ENCODE measurements at places on chromosomes 2 and 18.

GRCh38 chr2:239724194-239724849 is 300.8 kb downstream of the NDUFA10 start:
- DNase-seq = no peak

DNA sequence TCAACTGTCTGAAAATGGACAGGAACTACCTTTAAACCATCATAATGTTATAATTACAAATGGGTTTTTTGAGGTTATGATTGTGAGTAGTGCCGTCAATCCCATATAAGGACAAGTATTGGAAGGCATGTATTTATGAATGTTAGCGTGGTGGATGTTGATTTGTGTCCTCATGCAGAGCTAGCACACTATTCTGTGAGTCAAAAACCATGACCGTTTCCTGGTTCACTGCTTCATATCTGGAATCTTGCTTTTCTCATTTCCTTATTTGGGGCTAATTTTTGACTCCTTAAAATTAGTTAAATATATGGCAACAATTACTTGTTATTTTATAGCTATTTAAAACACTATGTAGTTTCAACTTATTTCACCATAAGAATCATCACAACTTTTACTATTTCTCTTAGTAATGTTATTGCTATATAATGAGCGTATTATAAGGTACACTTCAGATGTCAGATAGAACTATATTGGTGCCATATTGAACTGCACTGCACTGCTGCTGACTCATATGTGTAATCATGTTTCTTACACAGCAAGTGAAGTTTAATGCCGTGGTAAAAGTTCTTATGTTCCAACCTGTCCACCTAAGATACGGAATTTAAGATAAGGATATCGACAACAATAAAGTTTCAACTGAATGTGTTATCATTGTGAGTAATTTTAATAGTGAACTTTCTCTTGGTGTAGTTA is 192.8 kb downstream of the PTGR3 start:
- no peak for DNase-seq

DNA sequence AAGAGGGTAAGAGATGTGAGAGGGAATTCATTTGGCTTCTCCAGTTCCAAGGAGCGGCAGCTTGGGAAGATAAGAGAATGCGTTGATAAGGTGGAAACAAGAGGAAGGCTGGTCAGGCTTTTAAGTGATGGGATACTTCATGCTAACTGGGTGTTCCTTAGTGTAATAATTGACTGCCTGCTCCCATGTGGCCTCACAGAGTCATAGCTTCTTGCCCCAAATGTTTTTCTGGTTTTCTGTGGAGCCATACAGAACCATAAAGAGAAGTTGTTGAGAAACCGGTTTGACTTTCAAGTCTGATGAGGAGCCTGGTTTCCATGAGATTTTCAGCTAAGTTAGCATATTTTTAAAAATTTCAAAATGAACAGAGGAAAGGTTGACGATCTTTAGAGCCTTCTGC is 97.5 kb upstream of the ZFP36L2 start:
- DNase-seq = no peak

DNA sequence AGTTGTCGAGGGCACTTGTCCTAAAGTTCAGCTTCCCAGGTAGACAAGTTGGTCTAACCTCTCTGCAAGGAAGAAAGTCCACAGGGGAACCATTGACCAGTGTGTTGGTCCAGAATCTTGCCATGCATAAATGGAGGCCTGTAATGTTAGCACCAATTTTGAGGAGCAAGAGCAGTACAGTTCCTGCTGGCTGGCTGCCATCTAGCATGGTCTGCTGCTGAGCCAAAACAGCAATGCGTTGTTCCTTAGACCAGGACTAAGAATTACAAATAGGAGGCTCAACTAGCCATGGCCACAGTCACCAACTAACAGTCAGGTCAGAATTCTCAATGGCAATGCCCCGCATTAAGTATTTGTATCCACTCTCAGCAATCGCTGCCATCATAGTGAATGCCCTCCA is 72.8 kb upstream of the WIPF1 start:
- DNase-seq = no peak

GRCh38 chr2:134070281-134070741 is 183.6 kb upstream of the MGAT5 start:
- DNase-seq = no peak

DNA sequence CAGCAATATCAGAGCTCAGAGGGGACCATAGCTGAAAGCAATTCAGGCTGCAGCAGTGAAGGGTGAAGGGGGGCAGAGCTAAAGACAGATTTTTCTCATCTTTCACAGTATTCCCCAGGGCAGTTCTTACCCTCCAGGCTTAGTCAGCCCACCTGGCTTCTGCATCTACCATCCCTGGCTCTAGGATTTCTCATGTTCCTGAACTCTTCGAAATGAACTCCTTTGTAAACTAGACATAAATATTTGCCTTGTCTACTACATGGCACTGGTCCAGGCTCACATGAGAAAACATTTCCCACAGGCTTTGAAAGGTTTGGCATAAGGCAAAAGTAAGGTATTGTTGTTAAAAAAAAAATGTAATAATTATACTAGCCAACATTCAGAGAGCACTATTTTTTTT is 23.6 kb upstream of the NEB start:
- DNase-seq = no peak

DNA sequence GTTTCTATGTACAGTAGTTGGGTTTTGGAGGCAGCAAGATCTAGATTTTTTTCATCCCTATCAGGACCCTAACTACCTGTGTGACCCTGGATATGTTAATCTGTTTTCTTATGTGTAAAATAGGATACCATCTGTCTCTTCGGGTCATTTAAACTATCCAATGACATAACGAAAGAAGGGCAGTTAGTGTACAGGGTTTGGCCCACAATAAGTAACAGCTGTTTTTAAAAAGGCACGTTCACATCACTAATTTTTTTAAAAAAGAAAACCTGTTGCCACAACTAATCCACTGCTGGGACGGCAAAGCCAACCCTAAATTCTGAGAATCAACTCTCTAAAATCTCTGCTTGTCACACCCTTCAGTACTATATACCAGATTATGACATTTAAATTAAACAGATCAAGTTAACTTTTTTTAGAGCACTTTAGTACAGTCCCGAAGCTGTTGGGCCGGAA is 869 bp downstream of the USP40 start:
- no peak for DNase-seq

DNA sequence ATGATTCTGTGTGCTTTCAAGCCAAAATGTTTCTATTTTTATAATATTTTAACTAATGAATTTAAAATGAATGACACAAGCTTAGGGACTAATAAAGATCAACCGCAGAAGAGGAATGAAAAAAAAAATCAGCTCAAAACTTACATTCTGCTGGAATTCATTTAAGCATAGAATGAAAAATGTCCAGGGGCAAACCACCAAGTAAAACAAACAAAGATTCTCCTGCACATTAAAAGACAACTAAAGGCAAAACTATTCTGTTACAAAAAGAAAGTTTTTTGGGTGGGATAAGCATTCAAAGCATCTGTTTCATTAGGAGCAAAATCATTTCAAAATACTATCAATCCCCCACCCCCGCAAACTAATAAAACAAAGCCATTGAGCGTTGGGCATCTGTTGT is 99.3 kb upstream of the SOX11 start:
- no peak for DNase-seq

DNA sequence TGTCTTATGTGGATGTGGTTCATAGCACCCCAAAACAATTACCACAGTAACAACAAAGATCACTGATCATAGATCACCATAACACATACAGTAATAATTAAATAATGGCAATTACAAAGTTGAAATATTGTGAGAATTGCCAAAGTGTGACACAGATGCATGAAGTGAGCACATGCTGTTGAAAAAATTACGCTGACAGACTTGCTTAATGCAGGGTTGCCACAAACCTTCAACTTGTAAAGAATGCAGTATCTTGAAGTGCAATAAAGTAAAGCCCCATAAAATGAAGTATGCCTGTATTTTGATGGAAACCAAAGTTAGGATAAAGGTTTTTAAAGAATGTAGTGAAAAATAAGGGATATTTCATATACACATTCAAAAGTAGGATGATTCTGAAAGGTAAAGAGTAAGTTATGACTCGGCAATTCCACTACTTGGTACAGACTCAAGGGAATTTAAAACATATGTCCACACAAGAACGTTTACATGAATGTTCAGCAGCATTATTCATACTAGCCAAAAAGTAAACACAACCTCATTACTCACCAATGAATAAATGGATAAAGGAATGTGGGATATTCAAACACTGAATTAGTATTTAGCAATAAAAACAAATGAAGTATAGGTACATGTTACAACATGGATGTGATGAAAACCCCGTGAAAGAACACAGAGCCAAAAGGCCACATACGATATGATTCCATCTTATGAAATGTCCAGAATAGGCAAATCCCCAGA is 61.6 kb downstream of the SCN9A start:
- no peak for DNase-seq

DNA sequence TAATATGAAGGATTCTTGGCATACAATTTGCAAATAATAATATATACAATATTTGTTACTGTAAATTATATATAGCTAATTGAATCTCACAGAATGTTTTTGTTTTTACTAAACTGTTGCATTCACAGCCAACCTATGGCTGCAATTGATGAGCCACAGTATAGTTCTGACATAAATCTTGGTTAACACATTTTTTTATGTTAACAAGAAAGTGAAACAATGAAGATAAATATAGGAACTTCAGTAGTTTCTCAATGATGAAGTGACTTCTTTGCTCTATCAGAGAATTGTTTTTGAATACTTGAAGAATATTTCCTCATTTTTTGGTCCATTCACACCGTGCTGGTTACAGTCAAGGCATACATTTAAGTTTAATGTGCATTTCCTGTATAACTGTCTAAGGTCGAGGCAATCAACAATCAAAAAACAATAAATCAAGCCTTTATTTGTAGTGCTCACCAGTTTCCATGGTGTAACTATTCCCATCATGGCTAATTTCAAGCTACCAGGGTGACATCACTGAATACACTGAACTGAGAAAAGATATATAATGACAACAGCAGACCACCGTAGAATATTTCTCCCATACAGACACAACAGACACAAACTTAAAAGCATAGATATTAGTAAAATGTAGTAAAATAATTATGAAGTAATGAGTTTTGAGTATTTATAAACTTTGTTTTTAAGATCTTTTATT is 12.9 kb upstream of the ETAA1 start:
- no peak for DNase-seq

DNA sequence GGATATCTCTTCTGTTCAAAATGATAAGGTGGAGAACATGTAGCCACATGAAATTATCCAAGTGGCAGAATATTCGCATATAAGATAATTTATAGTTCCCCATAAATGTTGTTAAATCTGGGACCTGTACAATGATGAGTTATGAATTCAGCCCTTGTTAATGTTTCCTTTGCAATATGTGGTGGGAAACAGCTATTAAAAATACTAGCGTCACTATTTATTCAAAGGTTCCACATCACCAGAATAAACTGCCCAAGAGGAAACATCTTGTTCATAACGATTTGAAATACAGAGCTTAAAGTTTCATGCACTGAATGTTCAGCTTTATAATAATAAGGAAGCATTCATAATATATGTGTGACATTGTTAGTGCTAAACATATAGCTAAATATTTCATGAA is 223.9 kb upstream of the TCF4 start:
- DNase-seq = no peak

DNA sequence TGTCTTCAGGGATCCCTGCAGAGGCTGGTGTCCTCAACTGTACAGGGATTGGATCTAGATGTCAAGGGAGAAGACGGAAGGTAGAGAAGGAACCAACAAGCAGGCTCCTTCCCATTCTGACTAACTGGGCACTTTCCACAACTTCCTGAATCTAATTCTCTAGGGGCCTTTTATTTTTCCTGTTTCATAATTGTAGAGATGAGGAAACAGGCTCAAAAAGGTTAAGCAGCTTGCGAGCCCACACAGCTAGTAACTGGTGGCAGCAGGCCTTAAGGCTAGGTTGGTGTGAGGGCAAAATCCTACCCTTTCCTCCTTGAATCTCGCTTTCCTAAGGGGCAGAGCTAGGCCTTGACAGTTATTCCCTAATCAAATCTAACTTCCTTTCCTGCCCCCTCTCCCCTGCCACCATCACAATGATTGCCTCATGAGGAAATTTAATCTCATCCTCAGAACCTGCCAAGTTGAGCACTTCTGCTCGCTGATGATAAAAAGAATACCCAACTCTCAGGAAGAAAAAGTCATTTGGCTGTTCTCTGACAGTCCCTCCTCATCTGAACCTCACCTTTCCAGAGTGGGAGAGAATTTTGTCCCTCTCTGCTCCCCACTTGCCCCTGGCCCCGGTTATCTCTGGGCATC is 35.7 kb upstream of the POLE4 start:
- no peak for DNase-seq

GRCh38 chr2:16434393-16434792 is 231.2 kb downstream of the CYRIA start:
- DNase-seq = no peak

DNA sequence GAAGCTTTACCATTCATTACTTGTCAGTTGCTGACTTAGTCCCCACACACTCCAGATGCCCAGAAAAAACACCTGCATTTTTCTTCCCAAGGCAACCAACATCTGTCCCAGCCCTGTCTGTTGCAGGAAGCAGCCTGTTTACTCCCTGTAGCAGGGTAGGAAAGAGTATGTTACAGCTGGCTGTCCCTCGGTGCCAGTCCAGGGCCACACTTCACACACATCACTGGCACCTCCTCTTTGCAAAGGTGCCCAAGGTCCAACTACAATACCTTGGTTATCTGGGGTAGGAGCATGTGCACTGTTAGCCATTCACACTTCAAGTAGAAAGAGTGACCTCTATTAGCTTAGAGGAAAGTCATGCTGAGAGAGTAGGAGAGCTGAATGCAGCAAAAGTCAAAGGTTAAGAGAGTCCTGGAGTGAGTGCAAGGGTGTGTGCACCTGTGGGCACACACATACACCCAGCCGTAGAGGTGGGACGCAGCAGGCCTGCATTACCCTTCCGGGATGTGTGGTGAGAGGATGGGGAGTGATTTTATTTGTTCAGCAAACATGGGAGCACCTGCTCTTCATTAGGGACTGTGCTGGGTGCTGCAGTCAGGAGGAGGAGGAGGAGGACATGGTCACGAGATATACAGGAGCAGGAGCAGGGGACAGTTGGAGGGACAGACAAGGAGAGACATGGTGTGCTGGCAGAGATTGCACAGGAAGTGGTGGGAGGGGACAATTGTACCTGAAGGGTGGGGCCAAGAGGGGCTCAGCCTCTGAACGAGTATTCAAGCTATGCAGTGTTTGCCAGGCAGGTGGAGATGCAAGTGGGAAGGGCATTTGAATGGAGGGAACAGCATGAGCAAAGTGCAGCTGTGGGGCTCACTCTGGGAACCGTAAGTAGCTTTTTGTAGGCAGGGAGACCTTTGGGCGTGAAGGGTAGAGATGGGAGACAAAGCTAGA is 69.8 kb downstream of the TSN start:
- DNase-seq = no peak

DNA sequence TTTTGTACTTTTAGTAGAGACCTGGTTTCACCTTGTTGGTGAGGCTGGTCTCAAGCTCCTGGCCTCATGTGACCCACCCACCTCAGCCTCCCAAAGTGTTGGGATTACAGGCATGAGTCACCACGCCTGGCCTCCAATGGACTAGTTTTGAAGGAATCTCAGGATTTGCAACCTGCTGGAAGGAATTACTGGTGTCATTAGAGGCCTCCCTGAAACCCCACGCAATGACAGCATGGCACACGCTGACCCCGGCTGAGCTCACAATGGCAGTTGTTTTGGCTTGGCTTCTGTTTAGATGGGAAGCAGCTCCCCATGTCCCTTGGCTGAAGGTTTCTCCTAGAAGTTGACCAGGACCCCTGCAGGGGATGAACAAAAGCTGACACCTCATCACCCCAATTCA is 23.1 kb upstream of the COPS8 start:
- no peak for DNase-seq
